ENCODE measurements at places on chromosomes 3 and 15.
A peak's percentile ranks its signal among the peaks of the same experiment; 100 is the strongest.

GRCh38 chr3:19399356-19399755 is 251.0 kb downstream of the KCNH8 start:
- DNase-seq: no peak
- H3K4me3 ChIP-seq: no peak overlapping the region
- no peak overlapping the region for H3K27ac ChIP-seq
- H3K27me3 ChIP-seq: no peaks in the 10 kb centered on the region

DNA sequence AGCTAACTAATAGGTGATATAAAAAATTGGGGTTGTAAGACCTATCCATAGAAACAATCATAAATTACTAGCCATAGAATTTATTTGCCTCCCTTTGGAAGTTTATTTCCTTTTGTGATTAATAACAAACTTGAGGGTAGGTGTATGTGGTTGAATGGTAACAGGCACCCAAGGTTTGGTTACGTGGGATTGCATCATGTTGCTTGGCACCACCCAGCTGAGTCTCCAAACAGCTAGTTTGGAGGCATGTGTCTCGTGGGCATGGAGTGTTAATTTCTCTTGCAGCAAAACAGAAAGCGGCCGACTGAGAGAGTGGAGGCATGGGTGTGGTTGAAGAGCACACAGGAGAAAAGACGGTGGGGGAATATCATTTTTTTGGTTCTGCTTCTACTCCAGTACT is 441.4 kb downstream of the CNTN4 start:
- H3K27ac ChIP-seq: no peak overlapping the region
- no peak overlapping the region for H3K4me3 ChIP-seq
- H3K4me1 ChIP-seq: no peaks in the 10 kb centered on the region
- DNase-seq: no peak
- no peaks in the 10 kb centered on the region for H3K27me3 ChIP-seq

- DNase-seq: no peak
- H3K27ac ChIP-seq: no peak overlapping the region
- no peak overlapping the region for H3K4me3 ChIP-seq
- no peaks in the 10 kb centered on the region for H3K4me1 ChIP-seq
- no peaks in the 10 kb centered on the region for H3K36me3 ChIP-seq
Observed at GRCh38 chr15:67472957-67473356, 48.0 kb upstream of the C15orf61 start.

DNA sequence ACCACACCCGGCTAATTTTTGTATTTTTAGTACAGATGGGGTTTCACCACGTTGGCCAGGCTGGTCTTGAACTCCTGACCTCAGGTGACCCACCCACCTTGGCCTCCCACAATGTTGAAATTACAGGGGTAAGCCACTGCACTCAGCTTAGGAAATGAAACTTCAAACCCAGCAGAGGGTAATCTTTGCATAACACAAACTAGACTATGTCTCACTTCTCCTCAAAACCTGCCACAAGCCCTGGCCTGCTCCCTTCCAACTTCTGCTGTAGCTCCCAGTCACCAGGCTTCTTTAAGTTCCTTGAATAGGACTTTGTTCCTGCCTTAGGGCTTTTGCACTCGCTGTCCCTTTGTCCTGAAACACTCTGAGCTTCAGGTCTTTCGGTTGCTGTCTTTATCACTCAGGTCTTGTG is 39.2 kb upstream of the SEMA4B start:
- no peaks in the 10 kb centered on the region for H3K27me3 ChIP-seq
- no peaks in the 10 kb centered on the region for H3K36me3 ChIP-seq

DNA sequence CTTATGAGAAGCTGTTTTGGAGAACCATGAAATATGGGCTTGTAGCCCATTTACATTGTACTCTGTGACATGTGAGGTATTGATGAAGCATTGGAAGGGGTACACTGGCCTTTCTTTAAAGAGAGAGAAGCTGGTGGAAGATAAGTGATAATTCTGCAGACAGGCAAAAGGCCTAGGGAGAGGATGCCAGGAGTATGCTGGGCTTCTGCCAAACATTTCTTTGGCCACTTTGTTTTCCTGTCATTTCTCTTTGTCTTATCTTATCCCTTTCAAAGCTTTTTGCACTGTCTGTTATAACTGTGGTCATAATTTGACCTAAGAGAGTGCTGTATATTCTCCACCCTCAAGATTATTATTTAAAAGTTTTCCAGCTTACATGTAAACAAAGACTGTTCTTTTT is 109.6 kb upstream of the SEMA6D start:
- no peak for DNase-seq
- H3K27ac ChIP-seq: no peak overlapping the region
- H3K4me3 ChIP-seq: no peak overlapping the region
- no peaks in the 10 kb centered on the region for H3K36me3 ChIP-seq

DNA sequence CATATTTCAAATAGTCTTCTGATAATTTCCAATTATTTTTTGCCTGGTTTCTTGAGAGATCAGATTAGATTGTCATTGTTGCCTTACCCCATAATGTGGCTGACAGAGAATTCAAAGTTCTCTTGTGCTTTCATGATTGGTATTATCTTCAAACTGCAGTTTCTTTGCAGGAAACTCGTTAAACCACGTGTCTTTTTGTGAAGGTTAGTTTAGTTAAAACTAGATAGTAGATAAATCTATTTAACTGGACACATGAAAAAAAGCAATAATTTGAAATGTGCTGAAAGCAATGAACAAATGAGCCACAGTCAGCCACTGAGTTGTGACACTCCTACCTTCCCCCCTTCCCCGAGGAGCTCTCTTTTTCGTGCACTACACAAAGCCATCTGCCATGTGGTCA is 327.5 kb upstream of the UMPS start:
- H3K36me3 ChIP-seq: peaks cover 27% of the 10 kb centered on the region
- no peak overlapping the region for H3K27ac ChIP-seq
- no peaks in the 10 kb centered on the region for H3K27me3 ChIP-seq
- H3K4me1 ChIP-seq: peaks cover 16% of the 10 kb centered on the region
- no peak for DNase-seq
- no peak overlapping the region for H3K4me3 ChIP-seq

DNA sequence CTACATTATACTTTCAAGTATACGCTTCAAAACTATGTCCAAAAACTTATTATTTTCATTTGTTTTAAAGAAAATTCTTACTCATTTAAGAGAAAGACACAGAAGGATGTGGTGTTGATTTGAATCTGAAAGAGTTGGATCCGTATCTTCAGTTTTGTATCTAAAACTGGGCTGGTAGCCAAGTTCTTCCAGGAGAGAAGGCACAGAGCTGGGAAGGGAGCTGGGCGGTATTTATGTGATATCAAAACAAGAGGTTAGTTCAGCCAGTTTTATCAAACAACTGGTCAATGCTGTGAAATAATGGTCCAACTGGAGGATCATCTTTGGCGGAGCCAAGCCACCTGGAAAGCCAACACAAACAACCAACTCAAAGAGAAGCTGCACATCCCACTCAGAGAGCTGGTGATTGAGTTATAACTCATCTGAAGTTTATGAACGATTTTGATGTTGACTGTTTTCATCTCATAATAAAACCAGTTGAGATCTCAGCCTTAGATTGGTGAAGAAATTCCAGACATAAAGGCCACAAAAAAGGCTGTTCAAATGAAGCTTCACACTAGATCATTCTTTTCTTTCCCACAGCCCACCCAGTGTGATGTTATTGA is 489.6 kb upstream of the RASGRP1 start:
- H3K27me3 ChIP-seq: no peaks in the 10 kb centered on the region
- no peak overlapping the region for H3K4me3 ChIP-seq
- DNase-seq: no peak

DNA sequence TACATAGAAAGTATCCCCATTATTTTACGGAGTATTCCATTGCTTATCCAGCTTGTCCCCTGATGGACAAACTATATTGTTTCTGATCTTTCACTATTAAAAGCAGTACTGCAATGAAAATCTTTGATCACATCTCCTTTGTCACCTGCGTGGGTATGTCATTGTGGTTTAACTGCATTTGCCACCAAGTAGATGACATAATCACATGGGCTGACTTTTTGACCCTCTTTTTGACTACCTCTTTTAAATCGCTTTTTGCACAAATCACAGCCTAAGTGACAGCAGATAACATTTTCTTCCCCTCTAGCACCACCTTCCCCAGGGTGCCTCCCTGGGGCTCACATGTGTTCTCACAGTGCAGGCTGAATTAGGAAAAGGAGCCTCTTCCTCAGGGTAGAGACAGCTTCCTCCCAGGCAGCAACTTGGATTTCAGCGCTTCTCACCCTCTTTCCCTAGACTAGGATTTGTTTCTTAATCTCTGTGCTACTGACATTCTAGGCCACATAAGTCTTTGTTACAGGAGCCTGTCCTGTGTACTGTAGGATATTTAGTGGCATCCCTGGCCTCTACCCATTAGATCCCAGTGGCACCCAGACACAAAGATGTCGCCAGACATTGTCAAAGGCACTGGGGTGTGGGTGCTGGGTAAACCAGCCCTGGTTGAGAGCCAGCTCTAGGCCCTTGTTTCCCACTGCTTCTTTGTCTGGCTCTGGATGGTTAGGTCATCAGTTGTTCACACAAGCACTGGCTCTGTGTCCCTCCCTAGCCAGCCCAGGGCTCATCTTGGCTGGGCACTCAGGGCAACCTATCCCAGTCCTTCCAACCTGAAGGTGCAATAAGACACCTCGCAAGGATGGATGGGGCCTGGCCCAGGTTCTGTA is 1.3 kb upstream of the RBP1 start:
- H3K27ac ChIP-seq: no peak overlapping the region
- no peaks in the 10 kb centered on the region for H3K36me3 ChIP-seq
- H3K27me3 ChIP-seq: no peaks in the 10 kb centered on the region
- DNase-seq: no peak

- no peaks in the 10 kb centered on the region for H3K4me1 ChIP-seq
- DNase-seq: no peak
- H3K27me3 ChIP-seq: no peaks in the 10 kb centered on the region
- no peak overlapping the region for H3K27ac ChIP-seq
Observed at GRCh38 chr3:44568561-44568960, 13.6 kb downstream of the ZKSCAN7 start.

GRCh38 chr15:68697711-68698690 is 119.2 kb downstream of the CORO2B start:
- no peak for DNase-seq
- no peak overlapping the region for H3K4me3 ChIP-seq
- no peaks in the 10 kb centered on the region for H3K36me3 ChIP-seq
- no peaks in the 10 kb centered on the region for H3K27me3 ChIP-seq

GRCh38 chr3:42683875-42684598 is 1.3 kb upstream of the KLHL40 start:
- peaks cover 33% of the 10 kb centered on the region for H3K4me1 ChIP-seq
- H3K27ac ChIP-seq: peak overlapping the region; percentile 82
- H3K4me3 ChIP-seq: peak overlapping the region; percentile 3
- no peaks in the 10 kb centered on the region for H3K36me3 ChIP-seq
- peak; percentile 94 for DNase-seq

- H3K27ac ChIP-seq: no peak overlapping the region
- no peak overlapping the region for H3K4me3 ChIP-seq
- peaks cover 12% of the 10 kb centered on the region for H3K36me3 ChIP-seq
- H3K4me1 ChIP-seq: no peaks in the 10 kb centered on the region
Observed at GRCh38 chr3:120693439-120694171, 11.6 kb upstream of the HGD start.

GRCh38 chr3:70871909-70872656 is 559.6 kb upstream of the MDFIC2 start:
- no peak for DNase-seq
- no peaks in the 10 kb centered on the region for H3K36me3 ChIP-seq
- H3K27me3 ChIP-seq: no peaks in the 10 kb centered on the region
- no peak overlapping the region for H3K27ac ChIP-seq
- H3K4me1 ChIP-seq: no peaks in the 10 kb centered on the region

GRCh38 chr3:81863756-81864155 is 102.3 kb upstream of the GBE1 start:
- no peak overlapping the region for H3K27ac ChIP-seq
- H3K4me1 ChIP-seq: no peaks in the 10 kb centered on the region
- no peak for DNase-seq
- no peaks in the 10 kb centered on the region for H3K27me3 ChIP-seq

GRCh38 chr3:117439812-117440211 is 730.2 kb downstream of the TUSC7 start:
- H3K36me3 ChIP-seq: no peaks in the 10 kb centered on the region
- H3K27ac ChIP-seq: no peak overlapping the region
- H3K4me1 ChIP-seq: peaks cover 4% of the 10 kb centered on the region
- no peak for DNase-seq

DNA sequence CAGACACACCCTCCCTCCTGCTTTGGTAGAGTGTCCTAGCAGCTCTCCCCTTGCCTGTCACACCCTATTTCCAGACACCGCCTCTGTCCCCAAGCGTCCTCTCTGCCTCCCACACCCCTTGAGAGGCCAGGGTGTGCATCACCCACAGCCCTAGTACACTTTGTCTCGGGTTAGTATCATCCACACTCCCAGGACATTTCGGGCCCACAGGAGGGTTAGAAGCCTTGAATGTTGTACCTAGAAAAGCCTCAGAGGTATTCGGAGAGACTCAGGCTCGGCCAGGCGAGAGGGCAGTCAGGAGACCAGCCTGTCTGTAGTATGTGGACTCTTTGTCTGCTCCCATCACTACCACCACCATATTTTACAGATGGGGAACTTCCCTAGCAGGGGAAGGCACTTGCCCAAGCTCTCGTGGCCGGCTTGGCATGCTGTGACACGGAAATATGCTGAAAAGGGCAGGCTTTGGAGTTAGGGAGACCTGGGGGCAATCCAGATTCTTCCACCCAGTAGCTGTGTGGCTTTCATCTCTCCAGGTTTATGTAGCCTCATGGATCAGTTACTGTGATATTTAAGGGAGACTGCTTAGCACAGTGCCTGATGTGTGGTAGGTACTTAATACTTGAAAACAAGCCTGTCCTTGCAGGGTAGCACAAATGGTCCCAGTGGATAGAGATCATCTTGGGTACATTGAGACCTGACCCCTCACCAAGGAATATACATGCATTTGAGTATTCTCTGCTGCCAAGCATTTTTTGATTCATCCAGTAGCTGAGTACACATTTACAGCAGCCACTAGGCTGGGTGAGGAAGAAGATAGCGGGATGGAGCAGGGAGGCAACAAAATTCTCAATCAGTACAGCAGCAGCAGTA is 1.4 kb downstream of the TMEM43 start:
- H3K4me1 ChIP-seq: peaks cover 36% of the 10 kb centered on the region
- no peak for DNase-seq
- H3K36me3 ChIP-seq: peaks cover 24% of the 10 kb centered on the region
- no peaks in the 10 kb centered on the region for H3K27me3 ChIP-seq
- H3K4me3 ChIP-seq: peak overlapping the region; percentile 95

DNA sequence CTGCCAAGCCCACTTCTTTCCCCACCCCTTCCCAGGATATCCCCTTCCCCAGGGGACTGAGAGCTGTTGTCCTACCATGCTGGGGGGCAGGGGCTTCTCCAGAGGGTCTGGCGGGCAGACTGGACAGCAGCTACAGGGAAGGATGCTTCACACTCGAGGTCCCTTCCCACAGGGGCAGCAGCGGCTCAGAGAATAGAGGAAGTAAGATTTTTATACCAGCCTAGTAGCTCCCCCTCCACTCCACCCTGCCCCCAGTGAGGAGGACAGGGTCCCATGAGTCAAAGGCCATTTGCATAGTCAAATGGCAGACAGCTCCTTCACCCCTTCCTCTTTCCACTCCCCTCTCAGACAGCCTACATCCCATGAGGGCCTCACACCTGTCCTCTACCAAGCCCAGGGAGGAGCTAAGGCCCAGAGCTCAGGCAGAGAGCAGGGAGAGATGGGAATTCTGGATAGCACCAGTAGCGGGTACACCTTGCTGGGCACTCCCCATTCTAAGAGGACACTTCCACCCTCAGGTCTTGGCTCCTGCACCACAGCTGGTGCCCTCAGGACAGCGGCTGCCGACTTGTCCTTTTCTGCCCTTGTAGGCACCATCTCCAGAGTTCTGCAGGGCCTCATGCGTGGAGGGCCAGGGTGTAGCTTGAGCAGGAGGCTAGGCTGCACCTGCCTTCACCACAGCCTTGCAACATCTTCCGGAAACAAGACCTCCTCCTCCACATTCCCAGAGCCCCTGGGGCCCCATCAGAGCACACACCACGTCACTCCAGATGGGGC is at the start of gene TLR9:
Gene TLR9 (minus strand): TSS at position 194 of the 777 bp plus-strand sequence. CDS start 116 bp downstream, at position 78.
- no peak for DNase-seq
- H3K4me3 ChIP-seq: no peak within 1 kb of the TSS
- no peaks in the 10 kb centered on the region for H3K27me3 ChIP-seq
- H3K36me3 ChIP-seq: peaks cover 15% of the 10 kb centered on the region
- no peak within 1 kb of the TSS for H3K27ac ChIP-seq

Measured in thoracic aorta (tissue), 2 donors.